CD4-positive, alpha-beta T cell (primary cell): ENCODE measurements at places on chromosomes 3 and 15.

GRCh38 chr3:11613851-11614487 is 29.7 kb downstream of the VGLL4 start:
- DNase-seq = no peak

- no peak for DNase-seq
These were observed 451.0 kb upstream of the GOLIM4 start for GRCh38 chr3:168546707-168547106.

DNA sequence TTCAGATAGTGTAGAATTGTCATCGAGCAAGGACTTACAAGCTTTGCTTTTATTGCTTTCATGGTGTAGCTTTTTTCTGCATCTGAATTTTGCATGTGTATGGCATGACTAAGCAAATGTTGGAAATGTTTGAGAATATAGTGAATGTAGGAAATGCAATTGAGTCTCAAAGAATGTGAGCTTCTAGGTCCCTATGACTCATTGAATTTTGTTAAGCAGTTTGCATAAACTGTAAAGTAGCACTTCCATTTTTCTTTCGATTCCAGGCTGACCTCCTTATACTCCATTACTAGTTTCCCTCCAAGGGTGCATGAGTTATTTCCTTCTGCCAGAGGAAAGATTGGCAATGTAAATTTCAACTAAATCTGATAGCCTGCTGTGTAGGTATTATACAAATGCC is 619.2 kb downstream of the DIPK2A start:
- no peak for DNase-seq

- no peak for DNase-seq
These were observed 13.4 kb upstream of the SCN10A start for GRCh38 chr3:38829404-38829803.

DNA sequence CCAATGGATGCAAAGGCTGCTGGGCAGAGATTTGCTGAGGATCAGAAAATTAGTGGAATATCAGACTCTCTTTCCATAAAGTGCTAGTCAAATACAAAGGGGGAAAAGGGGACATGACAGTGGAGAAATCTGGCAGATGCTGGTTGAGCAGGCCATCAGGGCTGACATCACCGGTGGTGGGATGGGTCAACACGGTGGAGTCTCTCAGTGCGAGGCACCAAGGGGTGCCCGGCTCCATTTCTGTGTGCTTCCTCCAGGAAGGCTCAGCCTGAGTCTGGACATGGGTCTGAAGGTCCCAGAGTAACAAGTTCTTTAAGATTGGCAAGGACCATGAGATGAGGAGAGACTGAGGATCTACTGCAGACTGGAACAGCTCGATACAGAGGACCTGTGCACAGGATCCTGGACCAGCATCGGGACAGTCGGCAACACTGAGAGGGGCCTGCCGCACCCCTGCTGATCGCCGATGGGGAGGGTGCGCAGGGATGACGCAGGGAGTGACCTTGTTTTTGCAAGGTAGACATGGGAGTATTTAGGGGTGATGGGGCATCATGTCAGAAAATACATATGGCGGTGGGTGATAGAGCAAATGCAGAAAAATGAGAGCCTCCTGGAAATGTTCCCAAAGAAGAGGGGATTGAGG is 92.7 kb downstream of the SEC22A start:
- no peak for DNase-seq

- no peak for DNase-seq
These were observed 331 bp downstream of the RNU6-1 start for GRCh38 chr15:67839499-67839928.

- DNase-seq = no peak
These were observed 49.9 kb downstream of the COL6A5 start for GRCh38 chr3:130395331-130395730.

- no peak for DNase-seq
These were observed 1.9 kb downstream of the NFKBIZ start for GRCh38 chr3:101851072-101851770.

DNA sequence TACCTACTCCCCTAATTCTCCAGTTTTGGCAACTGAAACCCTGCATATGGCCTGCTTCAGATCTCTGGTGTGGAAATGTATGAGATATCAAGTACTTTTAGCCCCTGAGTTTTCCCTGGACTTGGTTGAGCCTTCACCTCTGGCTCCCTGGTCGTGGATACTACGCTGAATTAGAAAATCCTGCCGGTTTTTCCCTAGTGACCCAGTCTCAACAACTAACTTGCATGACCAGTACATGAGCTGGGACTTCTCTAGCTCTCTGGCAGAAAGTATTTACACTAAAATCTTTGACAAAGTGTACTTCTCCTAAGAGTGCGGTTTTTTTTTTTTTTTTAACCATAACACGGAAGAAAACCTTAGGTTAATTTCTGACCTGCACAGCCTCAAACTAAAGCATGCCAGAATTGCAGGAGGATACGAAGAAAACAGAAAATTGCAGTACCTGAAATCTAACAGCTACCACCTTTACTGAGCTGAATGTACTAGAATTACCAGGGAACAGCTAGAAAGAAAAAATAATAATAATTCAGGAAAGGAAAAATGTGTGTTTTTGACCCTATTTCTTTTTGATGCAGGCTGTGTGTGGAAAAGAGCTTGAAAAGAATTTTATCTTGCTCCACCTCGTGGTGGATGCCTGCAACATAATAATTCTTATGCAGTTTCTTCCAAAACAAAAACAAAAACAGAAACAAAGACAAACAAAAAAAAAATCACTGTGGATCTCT is 165.6 kb downstream of the GMNC start:
- peak; percentile 11 for DNase-seq

- DNase-seq = no peak
These were observed 178.8 kb upstream of the SNTN start for GRCh38 chr3:63473641-63474166.

- no peak for DNase-seq
These were observed 42.0 kb upstream of the SACM1L start for GRCh38 chr3:45647148-45647619.

DNA sequence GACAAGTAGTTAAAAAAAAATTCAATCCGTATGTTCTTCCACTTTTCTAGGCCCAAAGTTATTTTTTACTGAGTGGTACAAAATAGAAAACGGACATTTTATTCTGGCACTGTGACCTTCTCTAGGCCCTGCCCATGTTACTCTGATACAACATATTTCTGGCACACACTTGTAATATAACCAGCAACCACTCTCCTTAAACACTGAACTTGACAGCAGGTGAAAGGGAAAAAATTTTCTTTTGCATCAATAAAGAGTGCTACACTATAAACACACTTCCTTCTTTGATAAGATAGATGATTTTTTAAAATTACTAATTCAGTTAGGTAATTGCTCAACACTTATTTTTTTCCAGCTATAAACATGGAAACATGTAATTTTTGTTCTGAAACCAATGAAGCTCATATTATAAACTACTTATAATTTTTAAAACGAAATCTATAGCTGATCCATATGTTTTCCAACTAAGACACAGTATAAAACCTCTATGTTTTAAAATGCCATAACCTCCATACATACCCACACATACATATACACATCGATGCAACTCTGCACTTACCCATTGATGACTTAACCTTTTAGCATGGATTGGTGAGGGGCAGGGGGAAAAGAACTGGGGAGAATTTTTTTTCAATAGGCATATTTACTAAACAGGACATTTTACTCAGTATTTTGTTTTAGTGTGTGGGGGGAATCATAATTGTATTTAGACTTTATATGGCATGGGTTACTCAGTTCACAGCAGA is 5.3 kb upstream of the CTNNB1 start:
- DNase-seq = no peak

DNA sequence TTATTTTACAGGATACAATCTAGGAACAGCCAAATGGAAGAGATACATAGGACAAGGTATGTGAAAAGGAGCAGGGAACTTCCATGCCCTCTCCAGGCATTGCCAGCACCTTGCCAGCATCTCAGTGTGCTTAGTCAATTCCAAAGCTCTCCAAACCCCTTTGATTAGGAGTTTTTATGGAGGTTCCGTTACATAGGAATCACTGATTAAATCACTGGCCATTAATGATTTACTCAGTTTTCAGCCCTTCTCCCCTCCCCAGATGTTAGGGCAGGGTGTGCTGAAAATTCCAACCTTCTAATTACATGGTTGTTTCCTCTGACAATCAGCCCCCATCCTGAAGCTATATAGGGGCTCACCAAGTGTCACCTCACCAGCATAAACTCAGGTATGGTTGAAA is 11.5 kb downstream of the MYLK start:
- DNase-seq = no peak

GRCh38 chr15:41904541-41905005 is 10.7 kb upstream of the SPTBN5 start:
- DNase-seq = peak; percentile 83

GRCh38 chr3:50340448-50341329 is at the start of gene RASSF1:
Gene RASSF1, minus strand, starts transcription at chr3:50340836. Its CDS starts 31 bp downstream, at chr3:50340805.
- DNase-seq = peak; percentile 82

DNA sequence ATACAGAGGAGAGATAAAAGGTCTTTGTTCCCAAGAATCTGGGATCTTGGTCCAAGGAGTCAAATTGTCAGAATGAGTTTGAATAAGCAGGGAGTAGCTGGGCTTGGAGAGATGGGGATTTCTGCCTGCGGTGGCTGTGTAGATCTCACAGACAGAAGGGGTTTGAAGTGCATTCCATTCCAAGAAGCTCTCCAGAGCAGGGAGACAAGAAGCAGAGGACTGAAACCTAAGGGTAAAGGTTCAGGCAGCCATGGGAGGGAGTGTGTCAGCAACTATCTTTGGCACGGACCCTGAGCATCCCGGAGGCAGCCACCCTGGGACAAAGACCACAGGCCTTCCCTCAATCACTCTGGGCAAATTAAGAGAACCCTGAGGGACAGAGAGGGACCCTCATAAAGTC is 422.3 kb upstream of the WNT5A start:
- DNase-seq = no peak

GRCh38 chr3:123783050-123783689 is 101.0 kb downstream of the MYLK start:
- DNase-seq = no peak

DNA sequence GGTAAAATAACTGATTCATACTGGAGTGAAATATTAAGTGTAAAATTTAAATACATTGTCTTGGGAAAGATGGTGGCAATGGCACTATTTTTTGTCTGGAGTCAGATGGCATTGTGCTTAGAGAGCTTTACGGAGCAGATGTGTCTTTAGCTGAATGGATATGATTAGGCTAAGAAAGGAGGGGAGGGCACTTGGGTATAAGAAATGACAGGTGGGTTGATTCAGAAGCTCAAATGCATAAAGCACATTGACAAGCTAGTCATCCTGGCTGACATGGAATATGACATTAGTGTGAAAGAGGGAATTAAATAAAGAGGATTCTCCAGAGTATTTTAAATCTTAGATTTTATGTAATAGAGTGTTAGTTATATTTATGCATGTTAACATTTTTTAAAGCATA is 570.1 kb upstream of the CBLB start:
- DNase-seq = no peak

GRCh38 chr3:32097768-32098167 is 8.7 kb upstream of the GPD1L start:
- DNase-seq = no peak

DNA sequence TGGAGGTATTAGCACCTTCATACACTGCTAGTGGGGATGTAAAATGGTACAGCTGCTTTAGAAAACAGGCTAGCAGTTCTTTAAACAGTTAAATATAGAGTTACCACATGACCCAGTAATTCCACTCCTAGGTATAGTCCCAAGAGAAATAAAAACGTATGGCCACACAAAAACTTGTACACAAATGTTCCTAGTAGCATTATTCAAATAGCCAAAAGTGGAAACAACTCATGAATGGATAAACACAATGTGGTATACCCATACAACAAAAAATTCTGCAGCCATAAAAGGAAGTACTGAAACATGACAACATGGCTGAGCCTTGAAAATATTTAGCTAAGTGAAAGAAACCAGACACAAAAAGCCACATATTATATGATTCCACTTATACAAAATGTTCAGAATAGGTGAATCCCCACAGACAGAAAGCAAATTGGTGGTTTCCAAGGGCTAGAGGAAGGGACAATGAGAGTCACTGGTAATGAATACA is 40.8 kb upstream of the KLF13 start:
- no peak for DNase-seq

DNA sequence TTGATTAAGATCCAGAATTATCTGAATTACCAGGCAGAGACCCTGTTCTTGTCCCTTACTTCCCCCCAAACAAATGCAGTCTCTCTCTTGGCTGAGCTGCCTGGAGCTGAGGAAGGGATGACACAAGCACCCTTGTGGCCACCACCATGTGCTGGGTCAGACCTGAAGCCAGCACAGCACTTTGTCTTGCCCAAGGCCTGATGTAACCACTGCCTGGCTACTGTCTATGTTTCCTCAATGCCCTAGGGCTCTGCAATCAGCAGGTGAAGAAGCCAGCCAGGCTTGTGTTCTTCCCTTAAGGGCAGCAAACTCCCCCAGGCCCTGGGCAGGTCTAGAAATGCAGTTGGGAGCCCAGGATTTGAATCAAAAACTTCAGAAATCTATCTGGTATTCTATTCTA is 15.8 kb upstream of the CASR start:
- DNase-seq = no peak

GRCh38 chr3:37068031-37068430 is 74.7 kb downstream of the MLH1 start:
- DNase-seq = no peak

DNA sequence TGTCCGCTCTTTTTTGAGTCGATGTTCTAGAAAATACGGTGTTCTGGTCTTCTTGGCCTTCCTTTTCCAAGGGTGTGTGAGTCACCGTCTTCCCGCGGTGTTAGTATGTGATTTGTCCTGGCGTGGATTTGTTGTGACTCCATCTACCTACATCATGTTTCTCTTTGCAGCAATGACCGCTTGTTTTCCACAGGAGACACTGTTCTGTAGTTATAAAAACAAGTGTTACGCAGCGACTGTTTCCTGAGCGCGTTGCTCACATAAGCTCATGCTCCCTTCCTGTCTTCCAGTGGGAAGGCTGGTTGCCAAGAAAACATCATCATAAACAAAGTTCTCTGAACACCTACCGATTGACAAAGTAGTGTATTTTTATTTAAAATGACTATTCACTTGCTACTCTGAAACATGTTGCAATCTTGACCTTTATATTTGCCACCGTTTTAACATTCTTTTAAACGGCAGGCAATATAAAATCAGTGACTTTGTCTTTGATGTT is 19.0 kb downstream of the USP13 start:
- no peak for DNase-seq

GRCh38 chr3:162569314-162569713 is 1072.7 kb downstream of the OTOL1 start:
- DNase-seq = no peak

- no peak for DNase-seq
These were observed 34.3 kb downstream of the GOLIM4 start for GRCh38 chr3:168061332-168061996.
